ENCODE measurements at places on chromosomes 4 and X.
A peak's percentile ranks its signal among the peaks of the same experiment; 100 is the strongest.

- no peak for DNase-seq
These were observed 298.9 kb downstream of the PDGFC start for GRCh38 chr4:156672492-156673305.

DNA sequence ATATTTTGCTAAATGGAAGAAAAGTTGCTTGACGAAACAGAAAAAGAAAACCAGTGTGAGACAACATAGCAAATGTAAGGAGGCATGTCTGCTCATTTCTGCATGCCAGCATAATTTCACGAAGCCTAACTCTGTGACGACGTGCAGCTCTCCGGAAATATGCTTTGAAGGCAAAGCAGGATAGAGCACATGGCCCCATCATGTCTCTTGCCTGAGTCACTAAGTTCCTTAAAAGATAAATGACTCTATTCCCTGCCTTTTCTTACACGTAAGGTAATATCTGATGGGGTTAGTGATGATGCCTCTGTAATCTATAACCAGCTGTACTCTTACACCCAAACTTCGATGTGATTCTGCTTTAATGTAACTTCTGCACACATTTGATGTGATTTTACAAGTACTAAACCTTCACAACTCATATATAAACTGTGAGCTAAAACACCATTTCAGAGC lies 64.5 kb downstream of the ANXA3 start:
- DNase-seq = peak; percentile 13

DNA sequence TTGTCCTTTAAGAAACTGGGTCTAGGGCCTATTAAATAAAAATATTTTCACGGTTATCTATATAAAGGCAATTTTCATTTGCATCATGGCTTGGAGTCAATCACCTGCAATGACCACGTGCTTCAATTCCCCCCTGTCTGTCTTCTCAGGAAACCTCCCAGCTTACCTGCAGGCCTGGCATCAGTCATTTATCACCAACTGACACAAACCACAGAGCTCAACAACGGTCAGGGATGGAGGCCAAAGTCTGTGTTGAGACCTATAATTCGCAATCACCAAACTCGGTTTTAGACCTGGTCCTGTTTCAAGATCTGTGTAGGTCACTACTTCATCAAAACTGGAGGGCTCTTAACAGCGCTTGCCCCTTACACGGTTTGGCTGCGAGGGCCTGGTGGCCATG lies 1.9 kb downstream of the SLC9A7 start:
- no peak for DNase-seq

DNA sequence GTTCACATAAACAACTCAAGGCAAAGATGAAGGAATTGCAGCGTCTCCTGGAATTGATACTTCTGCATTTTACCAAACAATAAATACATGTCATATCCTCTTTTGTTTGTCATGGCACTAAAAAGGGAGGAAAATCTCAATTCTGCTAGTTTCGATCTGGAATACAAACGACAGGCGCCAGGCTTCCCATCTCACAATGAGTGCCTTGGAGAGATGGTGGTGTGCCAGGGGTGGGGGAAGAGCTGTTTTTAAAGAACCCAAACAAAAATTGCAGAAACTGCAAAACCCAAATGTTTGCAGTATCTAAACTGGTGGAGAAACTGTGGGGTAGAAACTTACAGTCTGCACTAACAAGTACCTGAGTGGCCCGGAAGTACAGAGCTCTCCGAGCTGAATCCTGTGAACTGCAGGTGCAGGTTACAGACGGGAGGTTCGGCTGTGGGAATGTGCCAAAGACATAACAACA lies 53.0 kb upstream of the KLF3 start:
- DNase-seq = no peak

DNA sequence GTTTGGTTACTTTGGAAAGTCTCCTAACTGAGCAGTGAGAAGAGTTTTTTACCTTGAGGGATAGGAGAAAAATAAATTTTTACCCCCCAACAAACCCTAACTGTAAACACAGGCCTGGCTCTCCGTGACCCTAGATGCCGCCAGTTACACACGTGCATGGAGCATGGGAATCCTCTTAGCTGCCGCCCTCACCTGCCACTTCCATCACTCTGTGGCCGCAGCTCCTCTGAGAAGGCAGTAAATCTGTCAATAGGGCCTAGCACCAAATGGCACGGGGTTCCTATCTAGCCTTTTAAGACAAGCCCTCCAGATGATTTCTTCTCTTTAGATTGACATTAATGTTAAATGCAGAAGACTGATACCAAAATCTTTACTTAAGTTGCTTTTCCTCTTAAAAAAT lies 330.3 kb upstream of the FAM241A start:
- DNase-seq = no peak

DNA sequence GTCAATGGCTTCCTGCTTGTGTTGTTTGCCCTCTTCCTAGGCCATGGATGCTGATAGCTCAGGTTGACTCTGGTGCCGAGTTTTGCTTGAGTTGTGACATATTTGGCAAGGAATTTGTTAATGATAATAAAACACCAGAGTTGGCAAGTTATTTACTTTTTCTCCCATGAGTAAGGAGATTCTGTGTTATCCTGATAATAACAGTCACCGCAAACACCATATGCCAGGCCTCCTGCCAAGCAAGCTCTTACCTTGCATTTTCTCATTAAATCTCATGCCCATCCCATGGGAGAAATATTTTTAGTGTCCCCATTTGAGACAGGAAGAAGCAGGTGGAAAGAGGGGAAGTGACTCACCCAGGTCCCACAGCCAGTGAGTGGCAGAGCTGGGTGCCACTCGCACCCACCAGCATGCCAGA lies 67.4 kb upstream of the CLCN4 start:
- DNase-seq = peak; percentile 72

DNA sequence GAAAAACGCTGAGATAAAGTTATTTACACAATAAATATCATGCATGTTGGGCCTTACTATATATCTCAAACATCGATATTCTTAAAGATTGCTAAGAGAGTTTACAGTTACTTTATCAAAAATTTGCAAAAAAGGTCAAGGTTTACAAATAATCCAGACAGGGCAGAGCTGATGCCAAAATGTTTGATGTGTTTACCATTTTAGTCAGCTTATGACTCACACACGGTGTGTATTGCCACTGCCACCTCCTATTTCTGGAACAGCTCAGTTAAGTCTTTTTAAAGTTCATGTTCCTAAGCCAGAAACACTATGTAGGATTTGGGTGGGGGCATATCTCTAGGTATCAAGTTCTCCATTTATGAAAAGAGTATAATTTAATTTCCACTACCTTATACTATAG lies 580.6 kb downstream of the INPP4B start:
- no peak for DNase-seq

DNA sequence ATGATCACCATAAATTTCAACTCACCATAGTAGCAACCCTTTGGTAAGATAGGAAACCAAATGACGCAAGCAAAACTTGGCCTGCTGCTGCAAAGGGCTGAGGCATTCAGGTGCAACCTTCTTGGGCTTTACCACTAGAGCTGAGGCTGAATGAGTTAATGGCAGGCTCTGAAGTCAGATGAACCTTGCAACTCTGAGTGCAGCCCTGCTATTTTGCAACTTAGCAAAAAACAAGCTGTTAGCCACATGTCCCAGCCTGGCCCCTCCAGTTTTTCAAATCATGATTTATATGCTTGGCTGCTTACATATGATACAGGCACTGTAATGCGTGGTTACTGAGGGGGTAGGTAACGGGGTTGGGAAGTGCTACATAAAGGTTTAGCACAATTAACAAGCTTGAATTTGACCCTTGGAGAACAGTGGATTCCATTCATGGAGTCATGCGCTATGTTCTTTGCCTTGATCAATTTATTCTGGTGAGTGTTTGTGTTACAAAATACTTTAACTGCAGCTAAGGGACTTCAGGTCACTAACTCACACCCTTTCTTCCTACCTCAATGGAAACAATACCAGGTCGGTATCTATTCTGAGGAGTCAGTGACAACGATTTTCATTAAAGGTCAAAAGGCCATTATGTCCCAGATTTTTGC lies 80.5 kb upstream of the PPARGC1A start:
- no peak for DNase-seq

- no peak for DNase-seq
These were observed 3.8 kb downstream of the TMEM165 start for GRCh38 chr4:55399581-55399980.

- peak; percentile 89 for DNase-seq
These were observed 53.0 kb downstream of the ARSF start for GRCh38 chrX:3094261-3094660.

- no peak for DNase-seq
These were observed 47.2 kb upstream of the TMEM33 start for GRCh38 chr4:41887821-41888686.

- no peak for DNase-seq
These were observed 1530.9 kb upstream of the PABPC4L start for GRCh38 chr4:135732448-135732847.
